ENCODE measurements at places on chromosomes 6 and 20. TPM values are rescaled to one million over a fixed set of nuclear protein-coding genes. Genes with fewer than 3 reads are reported as not detected.
A peak's percentile ranks its signal among the peaks of the same experiment; 100 is the strongest.

THBS2 gene
- 709 TPM for total RNA-seq

SLC35B3 gene
- total RNA-seq, result 11.3 TPM

ETV7 gene
- total RNA-seq, result not detected

MAFB gene
- total RNA-seq, result 84.6 TPM

TCF21 gene
- 0.32 TPM for total RNA-seq

IPCEF1 gene
- not detected for total RNA-seq

MLIP gene
- not detected for total RNA-seq

ARG1 gene
- not detected for total RNA-seq

CTCFL gene
- not detected for total RNA-seq

SOX18 gene
- total RNA-seq, result 244 TPM

TCP11 gene
- total RNA-seq, result 0.43 TPM

- H3K4me3 ChIP-seq, result no peak overlapping the region
- no peaks in the 10 kb centered on the region for H3K27me3 ChIP-seq
- no peaks in the 10 kb centered on the region for H3K36me3 ChIP-seq
- no peak for DNase-seq
Observed at GRCh38 chr20:38883081-38883980, 42.9 kb upstream of the FAM83D start.

DNA sequence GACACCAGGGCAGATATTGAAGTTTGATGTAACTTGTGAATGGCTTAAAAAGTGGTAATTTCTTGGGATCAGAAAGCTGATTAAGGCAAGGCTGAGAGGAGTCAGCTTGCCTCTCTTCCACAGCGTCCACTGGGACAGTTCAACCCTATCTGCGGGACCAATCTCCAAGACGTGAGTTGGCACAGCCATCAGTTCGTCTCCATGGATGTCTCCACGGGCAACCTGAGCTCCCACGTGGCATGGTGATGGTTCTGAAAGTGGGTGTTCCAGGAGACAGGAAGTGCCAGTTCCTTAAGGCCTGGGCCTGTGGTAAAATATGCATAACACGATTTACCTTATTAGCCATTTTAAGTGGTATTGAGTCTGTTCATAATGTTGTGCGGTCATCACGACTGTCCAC, 67.9 kb upstream of the BHLHE23 start:
- no peaks in the 10 kb centered on the region for H3K36me3 ChIP-seq
- H3K4me1 ChIP-seq, result no peaks in the 10 kb centered on the region
- no peak overlapping the region for H3K27ac ChIP-seq
- peaks cover 5% of the 10 kb centered on the region for H3K27me3 ChIP-seq
- no peak for DNase-seq

- H3K27me3 ChIP-seq, result no peaks in the 10 kb centered on the region
- H3K27ac ChIP-seq, result peak overlapping the region; percentile 69
- peak; percentile 93 for DNase-seq
- peaks cover 11% of the 10 kb centered on the region for H3K4me1 ChIP-seq
- H3K36me3 ChIP-seq, result no peaks in the 10 kb centered on the region
- H3K4me3 ChIP-seq, result no peak overlapping the region
Observed at GRCh38 chr20:19735446-19735845, 22.6 kb upstream of the RIN2 start.

- H3K4me1 ChIP-seq, result no peaks in the 10 kb centered on the region
- no peaks in the 10 kb centered on the region for H3K27me3 ChIP-seq
- no peaks in the 10 kb centered on the region for H3K36me3 ChIP-seq
- no peak for DNase-seq
- H3K27ac ChIP-seq, result no peak overlapping the region
Observed at GRCh38 chr6:25942561-25943147, 12.2 kb upstream of the SLC17A2 start.

- DNase-seq, result no peak
- H3K36me3 ChIP-seq, result no peaks in the 10 kb centered on the region
- H3K27ac ChIP-seq, result no peak overlapping the region
Observed at GRCh38 chr20:12788632-12789299, 220.0 kb upstream of the SPTLC3 start.

GRCh38 chr20:59726281-59726595, 121.9 kb downstream of the PHACTR3 start:
- no peaks in the 10 kb centered on the region for H3K36me3 ChIP-seq
- no peak overlapping the region for H3K27ac ChIP-seq
- DNase-seq, result no peak
- H3K4me3 ChIP-seq, result no peak overlapping the region
- H3K27me3 ChIP-seq, result no peaks in the 10 kb centered on the region
- no peaks in the 10 kb centered on the region for H3K4me1 ChIP-seq

GRCh38 chr6:63504777-63505384, 67.4 kb upstream of the LOC128125822 start:
- no peaks in the 10 kb centered on the region for H3K4me1 ChIP-seq
- no peak for DNase-seq
- H3K4me3 ChIP-seq, result no peak overlapping the region
- no peak overlapping the region for H3K27ac ChIP-seq
- no peaks in the 10 kb centered on the region for H3K27me3 ChIP-seq
- no peaks in the 10 kb centered on the region for H3K36me3 ChIP-seq

GRCh38 chr20:3209946-3210317, 634 bp downstream of the ITPA start:
- H3K36me3 ChIP-seq, result peaks cover 15% of the 10 kb centered on the region
- H3K4me3 ChIP-seq, result peak overlapping the region; percentile 96
- no peak for DNase-seq

DNA sequence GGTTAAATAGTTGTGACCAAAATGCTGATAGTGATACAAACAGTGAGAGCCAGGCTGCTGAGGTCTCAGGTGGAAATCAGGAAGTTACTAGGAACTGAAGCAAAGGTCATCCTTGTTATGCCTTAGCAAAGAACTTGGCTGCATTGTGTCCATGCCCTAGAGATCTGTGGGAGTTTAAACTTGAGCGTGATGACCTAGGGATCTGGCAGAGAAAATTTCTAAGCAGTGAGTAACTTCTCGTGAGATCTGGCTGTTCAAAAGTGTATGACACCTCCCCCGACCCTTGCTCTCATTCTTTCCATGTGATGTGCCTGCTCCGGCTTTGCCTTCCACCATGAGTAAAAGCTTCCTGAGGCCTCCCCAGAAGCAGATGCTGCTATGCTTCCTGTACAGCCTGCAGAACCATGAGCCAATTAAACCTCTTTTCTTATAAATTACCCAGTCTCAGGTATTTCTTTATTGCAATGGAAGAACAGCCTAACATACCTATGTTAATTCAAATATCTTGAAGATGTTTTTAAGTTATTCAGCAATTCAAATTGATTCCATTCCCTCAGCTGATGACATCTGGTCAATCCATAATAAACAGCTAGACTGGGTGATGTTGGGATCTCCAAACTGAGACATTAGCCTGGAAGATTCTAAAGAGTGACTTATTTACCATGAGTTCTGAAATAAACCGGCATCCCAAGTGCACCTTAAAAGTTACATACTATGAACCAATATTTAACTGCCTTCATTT, 33.8 kb downstream of the KIF16B start:
- H3K27ac ChIP-seq, result no peak overlapping the region
- H3K36me3 ChIP-seq, result no peaks in the 10 kb centered on the region
- no peaks in the 10 kb centered on the region for H3K27me3 ChIP-seq

- no peaks in the 10 kb centered on the region for H3K4me1 ChIP-seq
- no peak overlapping the region for H3K27ac ChIP-seq
- no peak overlapping the region for H3K4me3 ChIP-seq
- no peak for DNase-seq
- H3K27me3 ChIP-seq, result no peaks in the 10 kb centered on the region
- no peaks in the 10 kb centered on the region for H3K36me3 ChIP-seq
Observed at GRCh38 chr6:44608175-44608574, 220.7 kb downstream of the CDC5L start.

GRCh38 chr6:73045609-73046008, 179.7 kb downstream of the KHDC1L start:
- no peak overlapping the region for H3K4me3 ChIP-seq
- H3K27me3 ChIP-seq, result no peaks in the 10 kb centered on the region
- peak overlapping the region; percentile 32 for H3K27ac ChIP-seq
- DNase-seq, result no peak
- H3K4me1 ChIP-seq, result peaks cover 4% of the 10 kb centered on the region

- no peak for DNase-seq
- no peaks in the 10 kb centered on the region for H3K36me3 ChIP-seq
- H3K4me3 ChIP-seq, result no peak overlapping the region
- H3K4me1 ChIP-seq, result no peaks in the 10 kb centered on the region
- H3K27ac ChIP-seq, result no peak overlapping the region
Observed at GRCh38 chr20:14264869-14265268, 72.5 kb downstream of the FLRT3 start.

DNA sequence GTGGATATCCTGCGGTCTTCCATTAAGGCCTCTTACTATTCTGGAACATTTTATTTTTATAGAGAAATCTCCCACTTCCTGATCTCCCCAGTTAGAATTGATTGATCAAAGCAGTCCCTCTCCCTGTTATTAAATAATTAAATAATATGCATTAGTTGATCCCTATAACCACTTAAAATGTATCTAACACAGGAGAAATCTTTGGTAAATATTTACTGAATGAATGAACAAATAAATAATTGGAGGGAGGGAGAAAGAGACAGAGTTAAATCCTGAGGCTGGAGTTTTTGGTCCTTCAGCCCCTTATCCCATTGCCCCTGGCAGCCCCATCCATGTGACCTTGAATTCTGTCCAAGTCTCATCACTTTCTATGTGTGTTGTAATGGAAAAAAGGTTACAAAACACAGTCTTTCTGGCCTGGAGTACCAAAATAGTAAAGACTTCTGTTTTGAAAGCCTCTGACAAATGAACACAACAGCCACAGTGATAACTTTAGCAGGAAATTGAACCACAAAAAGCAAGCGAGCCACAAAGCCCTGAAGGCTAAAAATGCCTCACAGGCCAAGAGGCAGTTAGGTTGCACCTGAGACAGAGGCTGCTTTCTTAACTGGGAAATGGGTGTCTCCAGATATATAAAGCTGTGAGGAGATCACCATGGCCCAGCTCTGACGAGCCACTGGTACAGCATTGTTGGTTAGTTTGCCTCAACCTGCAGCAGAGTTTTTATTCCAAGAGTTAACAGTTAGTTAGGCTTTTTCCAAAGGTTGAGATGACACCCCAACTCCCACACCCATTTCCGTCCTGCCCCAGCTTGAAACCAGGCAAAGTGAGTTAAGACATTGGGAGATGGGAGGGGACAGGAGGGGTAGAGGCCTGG, 11.3 kb downstream of the NT5E start:
- H3K4me1 ChIP-seq, result peaks cover 19% of the 10 kb centered on the region
- H3K27me3 ChIP-seq, result no peaks in the 10 kb centered on the region
- peak overlapping the region; percentile 93 for H3K27ac ChIP-seq
- DNase-seq, result no peak
- H3K36me3 ChIP-seq, result no peaks in the 10 kb centered on the region

GRCh38 chr6:16514249-16514648, 247.0 kb downstream of the ATXN1 start:
- H3K27ac ChIP-seq, result no peak overlapping the region
- H3K36me3 ChIP-seq, result no peaks in the 10 kb centered on the region
- no peaks in the 10 kb centered on the region for H3K27me3 ChIP-seq

GRCh38 chr6:159739341-159739740, 12.0 kb downstream of the WTAP start:
- H3K4me1 ChIP-seq, result no peaks in the 10 kb centered on the region
- H3K36me3 ChIP-seq, result peaks cover 48% of the 10 kb centered on the region
- H3K27ac ChIP-seq, result no peak overlapping the region
- no peak overlapping the region for H3K4me3 ChIP-seq

- no peak overlapping the region for H3K27ac ChIP-seq
- H3K27me3 ChIP-seq, result no peaks in the 10 kb centered on the region
- no peaks in the 10 kb centered on the region for H3K4me1 ChIP-seq
- no peak for DNase-seq
Observed at GRCh38 chr6:151111670-151112069, 128.1 kb upstream of the AKAP12 start.

GRCh38 chr20:58619077-58619863, 31.8 kb upstream of the STX16 start:
- no peak overlapping the region for H3K27ac ChIP-seq
- no peaks in the 10 kb centered on the region for H3K36me3 ChIP-seq
- DNase-seq, result no peak
- peaks cover 8% of the 10 kb centered on the region for H3K4me1 ChIP-seq

DNA sequence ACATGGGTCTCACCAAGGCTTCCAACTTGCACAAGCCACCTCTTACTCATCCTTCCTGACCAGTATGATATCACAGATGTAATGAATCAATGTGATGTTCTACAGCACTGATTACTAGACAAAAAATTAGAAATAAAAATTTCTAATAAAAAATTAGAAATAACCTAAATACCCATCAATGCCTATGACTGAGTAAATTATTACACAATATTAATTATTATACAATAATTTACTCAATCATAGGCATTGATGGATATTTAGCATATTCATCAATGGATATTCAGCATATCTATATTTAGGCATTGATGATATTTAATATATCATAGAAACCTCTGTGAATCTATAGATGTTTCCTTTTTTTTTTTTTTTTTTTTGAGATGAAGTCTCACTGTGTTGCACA, 43.2 kb upstream of the MBOAT1 start:
- H3K4me3 ChIP-seq, result no peak overlapping the region
- H3K27ac ChIP-seq, result no peak overlapping the region
- no peaks in the 10 kb centered on the region for H3K4me1 ChIP-seq
- DNase-seq, result no peak

- no peak overlapping the region for H3K4me3 ChIP-seq
- no peaks in the 10 kb centered on the region for H3K36me3 ChIP-seq
- no peak overlapping the region for H3K27ac ChIP-seq
Observed at GRCh38 chr6:137423451-137424168, 70.6 kb downstream of the OLIG3 start.
